ENCODE measurements at places on chromosomes 3 and 15.

DNA sequence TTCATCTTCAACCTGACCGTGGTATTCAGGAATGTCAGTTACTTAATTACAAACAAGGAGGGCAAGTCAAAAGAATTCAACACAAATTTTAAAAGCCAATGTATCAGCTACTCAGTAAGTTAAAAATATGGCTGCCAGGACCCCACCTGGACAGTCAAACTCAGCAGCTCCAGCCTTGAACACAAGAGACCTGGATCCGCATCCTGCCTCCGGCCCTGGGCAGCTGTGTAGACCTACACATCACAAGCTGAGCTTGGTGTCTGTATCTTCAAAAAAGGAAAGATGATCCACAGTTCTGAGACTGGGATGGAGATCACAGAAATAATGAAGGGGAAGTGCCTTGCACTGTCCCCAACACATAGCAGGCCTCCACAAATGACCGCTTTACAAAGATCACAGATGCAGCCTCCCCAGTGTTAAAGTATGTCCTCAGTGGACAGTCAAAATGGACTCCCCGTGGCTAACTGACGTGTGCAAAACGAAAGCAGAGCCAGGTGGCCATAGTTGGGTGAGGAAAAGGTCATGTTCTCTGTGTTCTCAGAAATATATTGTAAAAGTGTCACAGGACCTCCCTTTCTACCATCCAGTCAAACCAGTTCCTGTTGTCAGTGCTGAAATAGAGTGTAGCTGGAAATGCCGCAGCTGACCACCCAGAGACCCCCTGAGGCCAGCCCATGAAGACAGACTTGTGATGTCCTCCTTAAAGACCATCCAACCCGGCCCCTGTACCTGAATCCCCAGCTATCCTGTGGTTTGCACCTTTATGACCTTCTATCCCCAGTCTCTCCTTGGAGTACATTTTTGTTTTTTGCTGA lies 168.5 kb upstream of the NSMCE3 start:
- DNase-seq: no peak

GRCh38 chr15:50050986-50051743 lies 67.9 kb downstream of the ATP8B4 start:
- DNase-seq: no peak

GRCh38 chr3:188819939-188820338 lies 351.8 kb upstream of the TPRG1 start:
- DNase-seq: no peak

DNA sequence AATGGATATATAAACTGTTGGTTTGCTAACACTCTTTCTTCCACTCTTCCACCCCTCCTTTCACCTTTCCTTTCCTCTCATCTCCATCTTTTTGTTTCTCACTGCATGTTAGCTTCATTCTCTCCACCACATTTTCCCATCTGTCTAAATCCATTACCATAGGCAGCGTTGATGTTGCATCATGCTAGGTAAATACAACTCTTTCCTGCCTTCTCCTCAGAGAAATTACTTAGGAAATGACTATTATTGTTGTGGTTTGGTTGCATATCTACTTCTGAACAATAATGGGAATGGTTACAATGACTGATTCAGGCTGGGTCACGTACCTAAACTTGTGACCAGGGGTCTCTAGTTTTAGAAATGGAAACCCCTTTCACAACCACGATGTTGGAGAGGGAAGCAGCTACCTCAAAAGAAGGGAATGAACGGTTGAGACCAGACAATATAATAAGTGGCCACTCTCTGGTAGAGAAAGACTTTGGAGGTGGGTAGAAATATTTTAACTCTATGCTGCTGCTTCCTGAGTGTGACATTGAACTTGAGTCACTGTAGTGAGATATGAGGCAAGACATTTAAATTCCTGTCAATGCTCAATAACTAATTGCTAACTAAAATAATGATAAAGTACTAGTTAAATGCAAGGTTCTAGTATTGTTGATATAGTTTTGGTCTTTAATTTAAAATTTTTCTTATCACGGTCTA lies 314.1 kb upstream of the TGFBR2 start:
- DNase-seq: no peak
